Glomerular endothelial cell (primary cell): ENCODE measurements at places on chromosomes 4 and X. TPM values are rescaled to one million over a fixed set of nuclear protein-coding genes. Genes with fewer than 3 reads are reported as not detected.

HSFX3 gene
- total RNA-seq: not detected in 2 replicates

CENPVL2 gene
- total RNA-seq: not detected in 2 replicates

TLR2 gene
- total RNA-seq: 5.8 and 8.8 TPM in 2 replicates

SOD3 gene
- total RNA-seq: 0.35 and 0.58 TPM in 2 replicates

SRP72 gene
- total RNA-seq: 68.3 and 69.3 TPM in 2 replicates

FGFBP2 gene
- total RNA-seq: not detected in 2 replicates

FREM3 gene
- not detected in 2 replicates for total RNA-seq

RNF212 gene
- 0.29 and 4.9 TPM in 2 replicates for total RNA-seq
